ENCODE measurements at places on chromosomes 13 and 19.

DNA sequence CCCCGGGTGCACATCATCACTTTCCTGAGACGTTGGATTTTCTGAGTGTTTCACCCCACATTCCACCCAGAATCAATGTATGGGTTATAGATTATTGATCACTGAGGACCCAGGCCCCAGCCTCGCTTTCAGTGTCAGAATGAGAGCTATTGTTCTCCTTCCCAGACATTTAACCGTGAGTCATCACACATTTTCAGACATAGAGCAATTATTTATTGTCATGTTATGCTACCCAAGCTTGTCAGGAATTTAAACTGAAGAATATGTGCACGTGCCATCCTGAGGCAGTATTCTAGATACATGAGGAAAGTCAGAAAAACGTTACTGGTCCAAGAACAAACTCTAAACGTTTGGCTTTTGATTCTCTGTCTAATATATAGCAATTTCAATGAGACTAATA is 276.6 kb upstream of the ZNF507 start:
- no peak for DNase-seq

DNA sequence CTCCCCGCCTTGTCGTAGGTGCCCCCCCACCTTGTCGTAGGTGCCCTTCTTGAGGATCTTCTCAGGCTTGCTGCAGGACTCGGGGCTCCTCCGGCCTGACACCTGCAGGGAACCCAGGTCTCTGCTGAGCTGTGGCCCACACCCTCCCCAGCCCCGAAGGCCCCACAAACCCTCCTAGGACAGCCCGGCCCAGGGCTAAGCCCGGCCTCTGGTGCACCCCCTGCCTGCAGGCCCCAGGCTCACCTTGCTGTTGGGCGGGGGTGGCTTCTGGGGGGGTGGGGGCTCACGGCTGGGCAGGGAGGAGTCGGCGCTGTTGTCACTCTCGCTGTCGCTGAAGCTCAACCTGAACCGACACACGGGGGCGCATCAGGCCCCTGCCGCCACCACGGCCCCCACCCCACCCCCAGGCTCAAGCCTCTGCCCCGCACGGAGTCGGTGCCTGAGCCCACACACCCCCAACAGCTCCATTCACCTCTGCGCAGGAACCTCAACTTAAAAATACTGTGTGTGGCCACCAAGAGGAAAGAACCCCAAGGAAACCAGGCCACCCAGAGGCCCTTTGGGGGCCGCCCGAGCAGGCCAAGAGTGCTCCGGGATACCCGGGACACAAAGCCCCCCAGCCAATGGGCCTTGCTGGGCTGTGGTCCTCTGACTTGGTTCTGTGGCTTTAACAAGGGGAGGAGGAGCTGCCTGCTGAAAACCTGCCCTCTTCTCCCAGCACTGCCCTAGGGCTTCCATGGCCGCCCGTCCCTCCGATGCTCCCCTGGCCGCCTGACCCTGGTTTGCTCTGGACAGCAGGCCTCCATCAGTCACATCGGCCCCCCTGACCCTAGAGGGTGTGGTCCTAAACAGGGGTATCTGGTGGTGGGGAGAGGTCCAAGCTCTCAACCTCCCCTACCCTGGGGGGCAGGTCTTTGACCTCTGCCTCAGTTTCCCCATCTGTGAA is 65.8 kb downstream of the MLLT1 start:
- DNase-seq: no peak

DNA sequence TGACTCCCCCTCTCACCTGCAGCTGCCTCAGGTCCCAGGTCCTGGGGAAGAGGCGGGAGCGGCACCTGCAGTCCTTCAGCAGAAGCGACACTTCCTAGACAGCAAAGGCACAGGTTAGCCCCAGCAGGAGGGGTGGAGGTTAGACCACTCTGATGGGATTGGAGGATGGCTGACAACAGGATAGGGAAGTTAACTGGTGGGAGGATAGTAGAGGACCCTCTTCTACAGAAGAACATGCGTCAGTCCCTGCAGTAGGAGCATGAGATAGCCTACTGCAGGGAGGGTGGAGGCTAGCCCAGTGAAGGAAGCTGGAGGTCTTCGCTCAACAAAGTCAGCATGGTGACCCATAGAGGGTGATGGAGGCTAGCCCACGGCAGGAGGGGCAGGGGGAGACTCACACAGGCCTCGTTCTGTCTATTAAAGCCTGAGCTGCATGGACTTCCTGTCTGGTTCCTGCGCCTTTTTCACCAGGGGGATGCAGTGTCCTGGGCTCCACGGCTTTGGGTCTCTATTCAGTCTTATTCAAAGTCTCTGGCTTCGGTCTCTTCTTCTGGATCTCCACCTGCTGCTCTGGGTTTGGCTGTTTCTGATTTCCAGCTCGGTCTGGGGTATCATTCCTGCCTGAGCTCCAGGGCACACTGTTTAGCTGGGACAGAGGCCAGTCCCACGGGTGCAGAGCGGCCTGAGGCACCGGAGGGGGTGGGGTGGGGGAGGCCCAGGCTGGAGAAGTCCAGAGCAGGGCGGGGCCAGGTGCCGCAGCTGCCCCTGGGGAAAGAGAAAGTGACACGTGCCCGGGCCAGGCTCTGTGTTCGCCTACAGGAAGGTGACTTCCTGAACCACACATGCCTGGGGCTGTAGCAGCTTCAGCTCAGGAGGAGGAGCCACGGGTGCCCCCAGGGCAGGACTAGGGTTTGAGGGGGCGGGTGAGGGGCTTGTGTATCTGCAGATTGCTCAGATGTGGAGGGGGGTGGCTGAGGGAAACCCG is 7.3 kb downstream of the IFNL3 start:
- DNase-seq: peak; percentile 16

DNA sequence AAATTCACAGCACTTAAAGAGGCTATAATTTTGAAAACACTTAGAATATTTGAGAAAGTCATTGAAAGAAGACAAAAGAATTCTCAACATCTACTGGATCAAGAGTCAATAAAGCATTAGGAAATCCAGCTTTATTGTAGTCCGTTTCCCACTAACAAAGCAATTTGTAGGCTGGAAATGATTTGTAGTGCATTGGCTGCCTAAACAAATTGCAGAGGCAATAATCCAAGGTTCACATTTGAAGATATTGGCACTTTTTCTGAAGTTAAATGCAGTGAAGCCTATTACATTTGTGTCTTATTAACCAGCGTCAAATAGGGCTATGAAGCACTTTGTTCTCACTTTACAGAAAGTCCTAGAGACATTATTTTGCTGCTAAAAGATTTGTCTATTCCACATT is 848.1 kb upstream of the SLITRK1 start:
- no peak for DNase-seq

DNA sequence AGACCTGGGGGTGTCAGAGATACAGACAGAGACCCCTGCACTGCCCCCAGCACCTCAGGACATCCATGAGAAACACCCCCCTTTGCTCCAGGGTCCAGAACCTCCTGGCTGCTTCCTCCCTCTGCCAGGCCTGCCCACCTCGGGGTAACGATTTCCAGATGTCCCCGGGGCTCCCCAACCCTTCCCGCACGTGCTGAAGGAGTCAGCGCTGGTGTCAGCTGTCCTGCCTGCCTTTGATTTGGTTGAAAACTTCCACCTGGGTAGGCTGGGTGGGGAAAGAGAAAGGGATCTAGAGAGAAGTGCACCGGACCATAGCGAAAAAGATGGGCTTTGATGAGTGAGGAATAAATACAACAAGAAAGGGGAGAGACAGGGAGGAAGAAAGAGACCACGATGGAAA is 1.5 kb upstream of the CGB7 start:
- DNase-seq: no peak
